ENCODE measurements at places on chromosomes 12 and 14.

- no peak for DNase-seq
Observed at GRCh38 chr12:56286044-56286830, 13.9 kb downstream of the CS start.

- no peak for DNase-seq
Observed at GRCh38 chr14:97697772-97698171, 900.6 kb downstream of the VRK1 start.

GRCh38 chr14:69387311-69387710 is 10.8 kb downstream of the ERH start:
- DNase-seq = no peak

DNA sequence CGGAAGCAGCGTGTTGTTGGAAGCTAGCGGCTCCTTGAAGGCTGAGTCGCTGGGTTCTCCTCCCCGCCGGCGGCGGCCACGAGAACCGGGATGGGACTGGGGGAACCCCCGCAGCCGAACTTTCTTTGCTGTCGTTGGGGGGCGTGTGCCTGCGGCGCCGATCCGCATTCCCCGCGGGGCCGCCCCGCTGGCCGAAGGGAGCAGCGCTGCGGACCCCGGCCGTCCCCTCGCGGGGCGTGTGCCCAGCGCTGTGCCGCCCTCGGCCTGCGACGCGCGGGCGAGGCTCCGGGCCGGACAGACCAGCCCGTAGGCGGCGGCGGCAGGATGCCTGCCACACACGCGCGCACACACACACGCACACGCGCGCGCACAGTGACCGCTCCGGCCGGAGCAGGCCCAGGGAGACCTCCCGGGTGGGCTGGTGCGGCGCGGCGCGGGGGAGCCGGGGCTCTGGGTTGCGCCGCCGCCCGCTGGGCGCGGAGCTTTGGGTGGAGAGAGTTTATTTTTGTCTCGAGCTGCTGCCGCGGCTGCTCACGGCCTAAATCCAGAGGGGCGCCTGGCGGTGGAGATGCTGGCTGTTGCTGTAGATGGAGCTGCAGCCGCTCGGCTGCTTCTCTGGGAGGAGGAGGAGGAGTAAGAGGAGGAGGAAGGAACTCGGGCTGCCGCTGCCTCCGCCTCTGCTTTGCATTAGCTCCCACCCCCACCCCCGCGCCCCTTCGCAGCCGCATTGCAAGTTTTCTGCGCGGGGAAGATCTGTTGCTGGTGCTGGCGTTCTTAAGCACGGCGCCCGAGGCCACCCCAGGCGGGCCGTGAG is at the start of gene SAMD4A:
Gene SAMD4A, plus strand, starts transcription at position 719 of the 814 bp plus-strand sequence. CDS start 789 bp downstream, outside the sequence.
- peak; percentile 71 for DNase-seq

DNA sequence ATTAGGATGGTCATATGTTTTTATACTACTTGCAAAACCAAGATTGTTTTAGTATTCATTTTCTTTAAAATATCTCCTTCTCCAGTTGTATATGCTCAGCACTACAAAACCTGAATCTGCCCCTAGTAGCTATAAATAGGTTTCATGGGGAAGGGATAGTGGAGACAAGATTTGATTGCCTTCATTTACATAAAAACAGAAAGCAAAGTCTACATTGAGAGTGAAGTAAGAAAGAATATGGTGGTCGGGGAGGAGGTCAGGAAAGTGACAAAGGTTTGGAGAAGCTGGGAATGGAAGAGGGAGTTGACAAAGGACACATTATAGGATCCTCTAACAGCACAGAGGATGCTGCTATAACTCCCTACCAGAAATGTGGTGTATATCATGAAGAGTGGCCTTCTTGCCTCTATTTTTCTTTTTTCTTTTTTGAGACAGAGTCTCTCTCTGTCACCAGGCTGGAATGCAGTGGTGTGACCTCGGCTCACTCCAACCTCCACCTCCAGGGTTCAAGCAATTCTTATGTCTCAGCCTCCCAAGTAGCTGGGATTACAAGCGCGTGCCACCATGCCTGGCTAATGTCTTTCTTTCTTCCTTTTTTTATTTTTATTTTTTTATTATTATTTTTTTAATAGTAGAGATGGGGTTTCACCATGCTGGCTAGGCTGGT is 6.6 kb upstream of the LRP6 start:
- no peak for DNase-seq

DNA sequence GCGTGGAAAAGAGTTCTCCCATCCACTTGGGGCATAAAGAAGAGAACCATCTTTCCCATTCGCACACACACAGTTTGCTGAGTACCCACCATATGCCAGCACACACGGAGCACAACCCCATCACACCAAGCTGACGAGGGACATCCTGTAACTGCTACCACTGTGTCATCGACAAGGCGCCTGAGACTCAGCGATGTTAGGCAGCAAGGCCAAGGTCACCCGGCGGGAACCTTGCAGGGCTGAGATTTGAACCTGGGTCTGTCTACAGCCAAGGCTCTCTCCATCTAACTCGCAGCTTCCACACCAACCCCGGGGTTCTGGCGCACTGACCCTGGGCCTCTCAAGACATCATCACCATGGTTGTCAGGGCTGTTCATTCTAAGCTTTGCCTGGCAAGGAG is 60.0 kb downstream of the CCDC85C start:
- no peak for DNase-seq

DNA sequence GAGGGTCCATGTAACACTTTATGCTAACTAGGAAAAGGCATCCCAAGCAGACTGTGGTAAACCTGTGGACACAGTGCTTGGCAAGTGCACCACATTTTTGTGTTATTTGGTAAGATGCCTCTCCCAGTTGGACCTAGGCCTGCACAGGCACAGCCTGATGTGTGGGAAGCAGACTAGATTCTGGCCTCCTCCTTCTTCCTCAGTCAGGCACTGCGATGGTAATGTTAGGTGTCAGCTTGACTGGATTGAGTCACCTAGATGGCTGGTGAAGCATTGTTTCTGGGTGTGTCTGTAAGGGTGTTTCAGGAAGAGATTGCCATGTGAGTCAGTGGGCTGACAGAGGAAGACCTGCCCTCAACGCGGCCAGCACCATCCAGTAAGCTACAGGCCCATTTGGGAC is 25.3 kb upstream of the RHOJ start:
- no peak for DNase-seq

- no peak for DNase-seq
Observed at GRCh38 chr12:64598831-64599230, 11.5 kb upstream of the RASSF3 start.

GRCh38 chr12:93943780-93944179 is 204.6 kb upstream of the PLXNC1 start:
- DNase-seq = no peak

- DNase-seq = no peak
Observed at GRCh38 chr12:124172636-124173035, 122.3 kb upstream of the RFLNA start.

DNA sequence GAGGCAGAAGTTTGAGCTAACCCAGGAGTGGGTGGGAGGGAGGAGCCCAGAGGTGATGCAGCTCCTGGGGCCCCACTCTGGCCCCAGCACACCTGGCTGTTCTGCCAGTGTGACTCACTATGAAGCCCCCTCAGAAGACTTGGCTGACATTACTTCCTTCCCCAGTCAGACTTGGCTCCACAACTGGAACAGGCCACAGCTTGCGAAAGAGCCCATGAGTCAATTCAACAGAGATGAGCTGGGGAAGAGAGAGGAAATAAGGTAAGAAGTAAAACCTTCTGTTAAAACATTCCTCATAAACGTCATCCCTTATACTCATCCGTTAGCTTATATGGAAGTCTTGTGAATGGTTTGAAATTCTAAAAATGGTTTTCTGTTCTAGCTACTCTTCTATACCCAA is 245.9 kb downstream of the ADAMTS20 start:
- peak; percentile 93 for DNase-seq

GRCh38 chr12:727321-727720 is 25.1 kb upstream of the WNK1 start:
- no peak for DNase-seq

DNA sequence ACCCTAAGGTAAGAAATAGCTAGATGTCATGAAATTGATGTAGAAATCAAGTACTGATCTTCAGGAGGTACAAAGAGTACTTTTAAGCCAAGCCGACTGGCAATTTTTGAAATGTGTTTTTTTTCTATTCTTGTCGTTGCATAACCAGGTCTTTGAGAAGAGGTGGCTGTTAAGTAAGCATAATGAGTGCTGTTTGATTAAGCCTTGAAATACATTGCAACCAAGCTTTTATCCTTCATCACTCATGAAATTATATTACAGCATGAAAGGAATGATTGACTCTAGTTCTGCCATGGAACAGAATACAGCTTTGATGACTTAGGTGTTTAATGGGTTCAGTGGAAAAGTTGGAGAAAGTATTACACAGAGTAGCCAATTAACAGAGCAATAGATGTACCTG is 1720.2 kb upstream of the SEL1L start:
- no peak for DNase-seq

- DNase-seq = no peak
Observed at GRCh38 chr12:62604373-62604772, 137.7 kb downstream of the MON2 start.

DNA sequence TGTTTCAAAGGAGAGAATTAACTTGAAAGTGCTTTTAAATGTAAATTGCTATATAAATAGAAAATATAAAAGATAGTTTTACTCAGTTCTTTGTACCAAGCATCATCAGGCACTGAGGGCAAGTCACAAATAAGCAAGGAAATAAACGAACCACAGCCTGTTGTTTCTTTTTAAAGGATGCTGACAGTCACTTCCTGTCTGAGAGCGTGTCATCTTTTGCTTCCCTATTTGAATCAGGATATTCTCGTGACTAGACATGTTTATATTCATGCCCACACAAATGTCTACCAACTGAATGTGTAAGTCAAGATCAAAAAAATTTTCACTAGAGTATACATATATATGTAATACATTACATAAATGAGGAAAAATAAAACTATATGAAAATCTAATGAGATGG is 31.4 kb upstream of the SLC2A13 start:
- DNase-seq = no peak

DNA sequence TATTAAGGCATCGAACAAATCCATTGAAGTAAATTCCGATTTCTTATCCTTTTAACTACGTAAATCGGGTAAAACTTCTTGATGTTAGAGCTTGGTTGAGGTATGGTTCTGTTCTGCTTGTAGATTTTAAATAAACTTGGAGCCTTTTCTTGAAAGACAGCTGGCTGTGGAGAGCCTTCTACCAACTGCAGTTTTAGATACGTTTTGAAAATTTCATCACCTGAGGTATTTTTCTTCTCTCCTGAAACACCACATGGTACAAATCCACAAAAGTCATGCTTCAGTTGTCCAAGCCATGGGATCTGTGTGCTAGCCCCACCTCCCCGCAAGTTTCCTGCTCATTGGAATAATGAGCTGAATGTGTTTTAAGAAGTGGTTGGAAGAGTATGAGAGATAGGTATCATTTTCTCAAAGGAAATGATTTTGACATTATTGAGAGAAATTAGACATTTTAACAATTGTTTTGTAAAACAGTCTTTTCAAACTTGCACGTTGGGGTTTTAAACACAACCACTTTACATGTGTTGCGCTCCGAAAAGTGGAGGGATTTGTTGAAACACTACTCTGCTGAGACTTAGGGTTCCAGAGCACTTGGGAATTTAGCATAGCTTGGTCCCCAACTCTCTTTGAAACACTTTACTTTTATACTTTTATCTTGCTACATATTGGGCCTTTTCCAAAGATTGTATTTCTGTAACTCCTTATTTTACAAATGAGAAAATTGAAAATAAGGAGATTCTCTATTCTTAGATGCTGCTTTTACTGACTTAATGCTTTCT is 1.4 kb downstream of the PPM1A start:
- DNase-seq = no peak

DNA sequence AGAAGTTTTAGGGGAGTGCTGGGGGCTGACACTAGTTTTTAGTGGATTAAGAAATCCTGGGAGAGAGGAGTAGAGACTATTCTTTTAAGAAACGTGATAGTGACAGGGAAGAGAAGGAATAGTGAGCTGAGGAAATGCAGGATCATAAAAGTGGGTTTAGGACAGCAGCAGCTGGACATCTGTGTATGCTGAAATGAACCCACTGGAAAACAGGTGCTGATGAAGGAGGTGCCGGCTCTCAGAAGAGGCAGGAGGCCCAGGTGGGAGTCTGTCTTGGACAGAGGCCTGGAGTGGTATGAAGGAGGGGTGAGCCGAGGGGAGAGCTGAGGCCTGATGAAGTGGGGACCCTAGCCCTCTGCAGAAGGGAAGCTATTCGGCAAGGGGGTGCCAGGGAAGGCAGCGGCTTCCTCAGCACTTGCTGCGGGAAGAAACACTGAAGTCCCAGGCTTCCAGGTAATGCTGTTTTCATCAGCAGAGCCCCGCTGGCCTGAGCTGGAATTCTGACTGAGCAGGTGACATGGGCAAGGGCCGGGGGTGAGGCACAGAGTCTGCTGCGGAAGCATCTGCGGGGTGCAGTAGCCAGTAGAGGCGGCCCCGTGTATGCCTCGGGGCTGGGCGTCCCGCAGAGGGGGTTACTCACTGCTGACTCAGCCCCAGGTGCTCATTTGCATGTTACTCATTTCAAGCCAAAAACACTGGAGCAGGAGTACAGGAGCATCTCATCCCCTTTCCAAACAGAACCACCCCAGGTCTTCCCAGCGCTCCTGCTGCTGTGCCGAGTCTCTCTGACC is 89.7 kb downstream of the TMCC3 start:
- no peak for DNase-seq

- DNase-seq = no peak
Observed at GRCh38 chr14:25843481-25844470, 754.1 kb downstream of the NOVA1 start.

GRCh38 chr12:105910030-105910429 is 228.7 kb downstream of the NUAK1 start:
- no peak for DNase-seq

DNA sequence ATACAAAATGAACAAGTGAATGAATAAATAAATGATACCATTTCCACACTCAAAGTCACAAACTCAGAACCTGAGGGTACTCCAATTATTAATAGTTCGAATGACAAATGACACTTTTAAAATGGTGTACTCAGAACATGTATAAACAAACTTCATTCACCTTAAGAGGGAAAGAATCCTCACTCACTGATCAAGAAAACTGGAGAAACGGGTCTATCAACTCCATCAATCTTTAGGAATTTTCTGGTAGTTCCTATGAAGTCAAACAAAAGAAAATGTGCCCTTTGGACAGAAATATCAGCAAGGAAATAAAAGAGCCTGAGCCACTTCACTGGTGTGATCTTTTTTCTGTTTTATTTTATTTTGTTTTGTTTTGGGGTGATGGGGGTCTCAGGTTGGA is 5.2 kb upstream of the NRDE2 start:
- no peak for DNase-seq
